ENCODE measurements at places on chromosomes 1 and 21.
A peak's percentile ranks its signal among the peaks of the same experiment; 100 is the strongest.

DNA sequence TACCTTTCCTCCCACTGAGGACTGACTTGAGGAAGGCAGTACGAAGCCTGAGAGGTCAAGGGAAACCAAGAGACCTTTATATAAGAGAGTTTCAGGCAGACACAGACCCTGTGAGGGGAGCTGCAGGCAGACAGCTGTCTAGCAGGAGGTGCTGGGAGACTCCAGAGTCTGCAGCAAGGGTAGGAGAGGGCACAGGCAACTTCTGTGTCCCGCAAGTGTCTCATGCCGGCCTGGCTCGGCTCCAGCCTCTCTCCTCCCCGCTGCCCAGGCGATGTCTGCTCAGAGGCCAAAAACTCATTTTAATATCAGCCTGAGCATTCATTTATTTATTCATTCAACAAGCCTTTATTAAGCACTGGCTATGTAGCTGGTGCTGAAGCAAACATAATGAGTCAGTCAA is 83.0 kb downstream of the KIRREL1 start:
- no peak for DNase-seq

- DNase-seq: no peak
Observed at GRCh38 chr1:64537942-64538341, 68.0 kb downstream of the CACHD1 start.

DNA sequence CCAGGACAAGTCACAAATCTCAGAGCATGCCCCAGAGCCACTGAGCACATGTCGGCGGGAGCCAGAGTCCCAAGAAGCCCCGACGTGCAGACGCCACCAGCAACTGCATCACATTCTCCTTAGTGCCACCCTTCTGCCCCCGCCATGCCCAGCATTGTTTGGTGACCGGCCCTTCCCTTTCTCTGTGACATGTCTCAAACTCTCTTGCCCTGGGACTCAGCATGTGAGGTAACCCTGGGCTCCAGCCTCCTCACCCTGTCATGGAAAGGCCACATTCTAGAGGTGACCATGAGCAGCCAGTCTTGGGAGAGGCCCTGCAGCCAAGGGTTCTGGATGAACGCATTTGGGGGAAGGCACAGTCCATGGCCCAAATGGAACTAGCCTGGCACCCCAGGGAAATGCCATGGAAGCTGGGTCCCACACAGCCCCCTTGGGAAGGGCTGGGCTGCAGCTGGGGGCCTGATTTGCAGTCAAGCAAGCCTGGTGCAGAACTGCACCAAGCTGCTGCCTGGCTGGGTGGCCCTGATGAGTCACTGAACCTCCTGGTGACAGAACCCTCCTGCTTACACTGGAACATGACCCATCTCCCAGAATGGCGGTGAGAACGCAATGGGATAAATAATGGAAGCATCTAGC is 94.4 kb downstream of the ITPKB start:
- DNase-seq: no peak

GRCh38 chr1:11804666-11805421 is 920 bp downstream of the MTHFR start:
- DNase-seq: peak; percentile 53

- DNase-seq: peak; percentile 20
Observed at GRCh38 chr1:112508278-112509004, at the start of gene WNT2B. TSS of gene WNT2B (plus strand) at chr1:112508965. CDS start at chr1:112509263, 298 bp downstream.

DNA sequence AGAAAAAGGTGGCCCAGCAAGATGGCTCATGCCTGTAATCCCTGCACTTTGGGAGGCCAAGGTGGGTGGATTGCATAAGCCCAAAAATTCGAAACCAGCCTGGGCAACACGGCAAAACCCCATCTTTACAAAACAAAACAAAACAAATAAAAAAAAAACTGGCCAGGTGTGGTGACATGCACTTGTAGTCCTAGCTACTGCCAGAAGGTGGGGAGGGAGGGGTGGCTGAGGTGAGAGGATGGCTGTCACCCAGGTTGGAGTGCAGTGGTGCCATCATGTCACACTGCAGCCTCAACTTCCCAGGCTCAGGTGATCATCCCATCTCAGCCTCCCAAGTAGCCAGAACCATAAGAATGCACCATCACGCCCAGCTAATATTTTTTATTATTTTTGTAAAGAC is 22.8 kb downstream of the RERE start:
- DNase-seq: no peak

- DNase-seq: no peak
Observed at GRCh38 chr1:32345289-32345827, 9.3 kb upstream of the MARCKSL1 start.

DNA sequence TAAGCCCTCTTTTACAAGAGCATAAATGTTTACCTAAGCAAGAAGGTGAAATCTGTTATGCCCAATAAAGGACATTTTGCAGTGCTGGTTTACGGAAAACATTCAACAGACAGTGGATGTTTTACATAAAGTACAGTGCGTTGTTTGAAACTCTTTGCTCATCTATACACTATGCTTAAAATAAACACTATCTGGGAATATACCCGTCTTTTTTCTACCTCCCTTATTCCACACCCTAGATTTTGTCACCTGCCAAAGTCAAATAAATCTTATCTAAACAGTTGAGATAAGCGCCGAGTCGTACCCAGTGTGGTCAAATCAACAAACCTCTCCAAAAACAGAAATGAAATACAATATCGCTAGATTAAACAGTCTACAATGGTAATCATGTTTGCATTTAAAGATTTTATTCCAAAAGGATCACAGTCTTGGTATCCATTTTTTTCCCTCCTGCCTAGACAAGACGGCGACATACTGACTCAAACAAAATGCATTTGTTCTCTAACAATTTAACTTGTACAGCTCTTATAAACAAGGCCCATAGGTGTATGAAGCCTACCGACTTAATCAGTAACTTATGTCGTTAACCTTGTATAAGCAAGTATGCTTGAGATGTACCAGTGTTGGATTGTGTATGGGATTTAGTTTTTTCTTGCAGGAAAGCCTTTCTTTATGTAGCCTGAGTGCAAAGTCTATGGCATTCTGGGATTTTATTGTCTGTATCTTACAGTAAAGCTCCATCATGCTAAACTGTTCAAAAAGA is 189.1 kb downstream of the FMN2 start:
- no peak for DNase-seq

GRCh38 chr1:8376358-8376840 is 58.5 kb downstream of the SLC45A1 start:
- no peak for DNase-seq

- DNase-seq: no peak
Observed at GRCh38 chr1:101264697-101265096, 27.9 kb downstream of the S1PR1 start.

DNA sequence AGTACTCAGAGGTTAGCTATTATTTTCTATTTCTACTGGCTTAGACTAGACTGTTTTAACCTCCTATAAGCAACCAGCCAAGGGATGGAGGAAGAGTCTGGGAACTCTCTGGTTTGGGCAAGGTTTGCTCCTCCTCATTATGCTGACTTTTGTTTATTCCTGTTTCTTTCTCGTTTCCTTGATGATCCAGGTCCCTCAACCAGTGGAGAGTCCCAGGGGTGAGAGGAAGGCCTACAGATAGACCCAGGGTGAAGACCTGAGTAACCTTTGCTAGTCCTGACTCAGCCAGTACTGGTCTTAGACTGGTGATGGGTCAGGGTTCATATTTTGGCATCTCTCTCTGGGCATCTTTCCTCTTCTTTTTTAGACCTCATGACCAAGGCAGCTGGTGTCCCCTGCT is 5.4 kb downstream of the TUFT1 start:
- no peak for DNase-seq

Data from stimulated activated CD4-positive, alpha-beta T cell treated with anti-CD3 and anti-CD28 coated beads, Interleukin-2, amount 100 ng/mL, for 4 hours (primary cell).